ENCODE measurements at places on chromosomes 2 and 18. TPM values are rescaled to one million over a fixed set of nuclear protein-coding genes. Genes with fewer than 3 reads are reported as not detected.

GRCh38 chr2:182744490-182744889 is 28.4 kb downstream of the DNAJC10 start:
- no peak for DNase-seq

GRCh38 chr2:7559791-7560190 is 642.6 kb downstream of the RNF144A start:
- no peak for DNase-seq

The DCC gene
- not detected for total RNA-seq

- no peak for DNase-seq
These were observed 29.1 kb upstream of the TGIF1 start for GRCh38 chr18:3420919-3421279.

All from activated T-cell treated with anti-CD3 and anti-CD28 coated beads, Interleukin-2, amount 50 U/mL, for 72 hours (primary cell).